ENCODE measurements at places on chromosomes 6 and 20. TPM values are rescaled to one million over a fixed set of nuclear protein-coding genes. Genes with fewer than 3 reads are reported as not detected.

GRCh38 chr6:53794137-53794719 is 577 bp upstream of the LRRC1 start:
- peak; percentile 75 for DNase-seq

GRCh38 chr6:115945812-115946211 is 114.9 kb downstream of the FRK start:
- peak; percentile 52 for DNase-seq

The CST5 gene
- total RNA-seq = not detected

The WDR27 gene
- total RNA-seq = 28.3 TPM

The RSPO3 gene
- total RNA-seq = not detected
